ENCODE measurements at places on chromosomes 16 and 17.

GRCh38 chr17:41733348-41734138 lies 900 bp downstream of the HAP1 start:
- no peak for DNase-seq

DNA sequence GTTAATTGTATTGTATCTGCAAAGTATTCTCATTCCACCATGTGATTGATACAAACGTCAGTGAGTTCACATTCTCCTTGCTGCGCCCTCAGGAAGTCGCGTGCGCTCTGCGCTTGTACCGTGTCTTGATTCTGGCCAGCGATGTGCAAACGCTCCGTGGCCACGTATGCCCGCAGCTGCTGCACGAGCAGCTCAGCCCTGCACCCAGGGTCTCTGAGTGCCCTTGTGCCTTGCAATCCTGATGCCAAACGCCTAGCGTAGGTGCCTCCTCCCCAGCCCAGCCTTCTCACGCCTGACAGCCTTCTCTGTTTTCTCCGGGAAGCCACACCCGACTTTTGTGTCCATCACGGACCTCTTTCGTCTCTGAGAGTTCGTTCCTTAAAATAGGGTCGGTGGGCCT lies 9.4 kb downstream of the ZNF469 start:
- DNase-seq = no peak

GRCh38 chr17:17176341-17176740 lies 29.8 kb downstream of the PLD6 start:
- DNase-seq = no peak

- DNase-seq = no peak
Observed at GRCh38 chr17:37300683-37301082, 75.1 kb upstream of the C17orf78 start.

DNA sequence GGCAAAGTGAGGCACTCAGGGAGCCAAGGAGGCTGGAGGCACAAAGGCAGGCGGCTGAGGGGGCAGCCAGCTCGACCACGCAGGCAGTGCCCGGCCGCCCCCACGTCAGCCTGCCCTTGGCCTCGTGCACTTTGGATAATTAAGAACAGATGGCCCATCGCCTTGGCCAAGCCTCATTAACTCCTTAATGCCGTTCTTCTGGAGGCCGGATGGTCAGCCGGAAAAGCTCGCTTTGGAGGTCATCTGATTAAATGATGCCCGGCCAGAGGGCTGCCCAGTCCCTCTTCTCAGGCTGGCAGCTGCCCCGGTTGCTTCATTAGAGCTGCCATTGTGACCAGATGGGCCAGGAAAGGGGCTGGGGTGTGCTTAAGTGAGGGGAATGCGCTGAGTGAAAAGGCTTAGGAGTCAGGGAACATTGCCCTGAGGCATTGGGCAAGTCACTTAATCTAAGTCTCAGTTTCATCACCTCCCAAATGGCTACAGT lies 364.0 kb downstream of the NPIPA8 start:
- DNase-seq = no peak

GRCh38 chr16:77063676-77064016 lies 127.3 kb upstream of the MON1B start:
- DNase-seq = no peak

DNA sequence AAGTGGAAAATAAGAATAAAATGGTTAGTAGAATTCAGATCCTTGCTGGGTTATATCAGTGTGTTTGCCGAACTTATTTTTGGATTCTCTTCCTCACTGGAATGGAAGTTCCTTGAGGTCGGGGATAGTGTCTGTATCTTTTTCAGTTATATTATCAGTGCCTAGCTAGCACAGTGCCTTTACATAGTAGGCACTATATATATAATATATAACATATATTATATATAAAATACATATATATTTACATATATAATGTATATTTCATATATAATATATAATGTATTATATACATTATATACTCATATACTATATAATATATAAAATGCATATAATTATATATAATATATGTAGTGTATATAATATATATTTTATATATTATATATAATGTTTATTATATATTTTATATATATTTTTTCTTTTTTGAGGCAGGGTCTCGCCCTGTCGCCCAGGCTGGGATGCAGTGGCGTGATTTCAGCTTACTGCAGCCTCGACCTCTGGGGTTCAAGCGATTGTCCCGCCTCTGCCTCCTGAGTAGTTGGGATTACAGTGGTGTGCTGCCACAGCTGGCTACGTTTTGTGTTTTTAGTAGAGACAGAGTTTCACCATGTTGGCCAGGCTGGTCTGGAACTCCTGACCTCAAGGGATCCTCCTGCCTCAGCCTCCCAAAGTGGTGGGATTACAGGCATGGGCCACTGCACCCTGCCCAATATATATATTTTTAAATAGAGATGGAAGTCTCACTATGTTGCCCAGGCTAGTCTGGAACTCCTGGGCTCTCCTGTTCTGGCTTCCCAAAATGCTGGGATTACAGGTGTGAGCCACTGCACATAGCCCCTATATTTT lies 3.2 kb downstream of the NFATC3 start:
- DNase-seq = no peak

GRCh38 chr17:30273373-30273772 lies 18.4 kb downstream of the BLMH start:
- no peak for DNase-seq
